ENCODE measurements at places on chromosomes 12 and 14.

DNA sequence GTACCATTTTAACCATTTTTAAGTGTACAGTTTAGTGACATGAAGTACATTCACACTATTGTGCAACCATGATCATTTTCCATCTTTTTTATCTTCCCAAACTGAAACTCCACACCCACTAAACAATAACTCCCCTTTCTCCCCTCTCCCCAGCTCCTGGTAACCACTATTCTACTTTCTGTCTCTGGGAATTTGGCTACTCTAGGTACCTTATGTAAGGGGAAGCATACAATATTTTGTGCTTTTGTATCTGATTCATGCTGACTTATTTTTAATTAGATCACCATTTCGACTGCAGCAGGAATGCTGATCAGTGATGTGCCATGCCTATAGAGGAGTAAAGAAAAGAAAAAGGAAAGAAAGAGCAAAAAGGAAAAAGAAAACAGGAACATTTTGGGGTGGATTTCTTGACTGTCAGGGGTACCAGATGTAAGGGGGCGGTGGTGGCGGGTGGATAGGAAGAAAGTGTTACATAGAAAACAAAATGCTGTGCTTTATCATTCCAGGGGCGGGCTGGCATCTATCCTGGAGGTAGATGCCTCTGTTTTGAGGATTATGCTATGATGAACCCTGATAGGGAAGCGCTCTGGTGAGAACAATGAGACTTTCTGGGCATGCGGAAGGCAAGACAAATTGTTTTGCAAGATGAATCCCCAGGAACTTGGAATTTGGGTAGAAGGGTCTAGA is 45.2 kb upstream of the CTDSP2 start:
- DNase-seq = no peak

GRCh38 chr12:38610808-38611350 is 294.3 kb downstream of the ALG10B start:
- no peak for DNase-seq

DNA sequence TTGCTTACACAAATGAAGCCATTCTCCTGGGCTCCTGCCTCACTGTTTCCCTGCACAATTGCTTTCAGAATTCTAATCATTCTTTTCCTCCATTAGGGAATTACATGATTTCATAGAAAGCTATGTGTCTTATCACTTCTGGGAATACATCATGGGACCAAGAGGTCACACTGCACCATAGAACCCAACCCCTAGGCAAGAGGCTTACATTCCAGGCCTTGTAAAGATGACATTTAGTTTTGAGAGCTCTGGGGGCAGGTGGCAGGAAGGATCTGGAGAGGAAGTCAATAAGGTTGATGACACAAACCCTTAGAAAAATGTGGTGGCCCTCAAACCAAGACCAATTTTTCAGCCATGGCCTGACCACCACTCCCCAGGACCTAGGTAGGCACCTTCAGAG is 57.1 kb downstream of the NUAK1 start:
- no peak for DNase-seq

GRCh38 chr14:91402771-91403600 is 14.6 kb downstream of the CCDC88C start:
- DNase-seq = no peak

- DNase-seq = peak; percentile 13
Observed at GRCh38 chr12:989751-990660, 1.0 kb upstream of the ERC1 start.

DNA sequence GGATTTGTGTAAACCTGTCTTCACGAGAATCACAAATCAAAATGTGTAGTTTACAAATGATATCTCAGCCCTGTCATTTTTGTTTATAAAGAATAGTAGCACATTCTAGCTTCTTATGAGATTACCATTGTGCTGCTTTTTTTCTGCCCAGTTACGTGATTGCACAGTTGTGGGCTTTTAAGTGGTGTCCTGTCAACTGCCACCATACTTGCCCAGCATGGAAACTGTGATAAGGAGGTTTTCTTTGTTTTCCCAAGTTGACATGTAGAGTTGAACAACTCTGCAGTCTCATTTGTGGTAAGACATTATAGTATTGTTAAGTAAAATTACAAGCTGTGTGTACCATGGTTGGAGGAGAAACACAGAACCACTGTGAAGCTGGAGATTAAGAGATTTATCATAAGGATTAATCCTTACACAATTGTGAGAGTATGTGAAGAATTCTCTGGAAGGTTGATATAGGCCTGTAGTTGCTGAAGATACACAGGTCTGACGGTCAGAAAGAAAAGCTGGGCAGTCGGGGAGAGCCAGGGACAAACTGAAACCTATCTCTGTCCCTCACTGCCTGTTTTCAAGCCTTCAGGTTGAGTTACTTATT is 12.2 kb downstream of the CHURC1 start:
- DNase-seq = no peak

DNA sequence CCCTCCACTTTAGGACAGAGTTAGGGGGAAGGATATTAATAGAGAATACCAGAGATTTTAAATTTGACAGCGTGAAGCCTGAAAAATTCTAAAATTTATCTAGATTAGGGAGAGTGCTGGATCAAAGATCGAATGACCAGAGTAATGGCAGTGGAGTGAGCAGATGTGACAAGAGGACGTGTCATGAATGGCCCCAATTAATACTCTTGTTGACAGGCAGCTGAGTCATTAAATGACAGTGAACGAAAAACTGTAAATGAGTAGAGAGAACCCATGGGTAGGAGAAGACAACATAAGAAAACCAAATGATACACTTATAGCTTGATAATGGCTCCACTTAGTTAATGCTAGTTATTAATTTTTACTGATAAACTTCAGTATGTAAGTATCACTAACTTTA is 73.9 kb upstream of the PLEKHA5 start:
- DNase-seq = no peak

- no peak for DNase-seq
Observed at GRCh38 chr12:90677552-90677951, 277.4 kb downstream of the CCER1 start.

- no peak for DNase-seq
Observed at GRCh38 chr14:34025325-34026017, 74.6 kb upstream of the EGLN3 start.

DNA sequence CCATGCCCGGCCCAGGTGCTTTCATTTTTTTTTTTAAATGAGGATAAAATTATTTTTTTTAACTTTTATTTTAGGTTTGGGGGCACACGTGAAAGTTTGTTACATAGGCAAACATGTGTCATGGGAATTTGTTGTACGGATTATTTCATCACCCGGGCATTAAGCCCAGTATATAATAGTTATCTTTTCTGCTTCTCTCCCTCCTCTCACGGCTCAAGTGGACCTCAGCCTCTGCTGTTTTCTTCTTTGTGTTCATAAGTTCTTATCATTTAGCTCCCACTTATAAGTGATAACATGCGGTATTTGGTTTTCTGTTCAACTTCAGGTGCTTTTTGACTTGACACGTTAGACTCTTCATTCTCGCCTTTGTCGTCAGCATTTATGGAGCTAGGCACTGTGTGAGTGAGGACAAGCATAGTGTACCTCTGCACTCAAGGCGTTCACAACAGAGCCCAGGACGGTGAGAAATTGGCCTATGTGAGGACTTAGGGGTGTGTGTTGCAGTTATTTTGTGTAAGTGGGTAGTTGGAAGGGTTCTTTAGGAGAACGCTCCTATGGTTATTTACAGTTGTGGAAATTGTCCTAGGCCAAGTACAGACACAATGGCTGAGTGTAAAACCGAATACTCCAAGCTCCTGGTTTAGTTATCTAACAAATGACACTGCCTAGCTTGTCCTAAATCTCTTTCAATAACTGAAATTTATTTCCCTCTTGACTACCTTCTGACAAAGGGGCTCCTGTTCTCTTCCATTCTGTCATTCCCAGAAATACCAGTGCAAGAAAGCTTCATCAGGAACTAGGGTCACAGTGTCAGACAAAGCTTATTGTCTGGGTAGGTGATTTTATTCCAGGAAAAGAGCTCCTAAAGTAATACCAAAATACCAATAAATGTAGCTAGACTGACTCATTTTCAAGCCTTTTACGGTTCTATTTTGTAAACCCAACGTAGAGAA is 200.5 kb upstream of the PRICKLE1 start:
- no peak for DNase-seq

GRCh38 chr12:29164477-29165393 is 15.7 kb downstream of the FAR2 start:
- DNase-seq = no peak

DNA sequence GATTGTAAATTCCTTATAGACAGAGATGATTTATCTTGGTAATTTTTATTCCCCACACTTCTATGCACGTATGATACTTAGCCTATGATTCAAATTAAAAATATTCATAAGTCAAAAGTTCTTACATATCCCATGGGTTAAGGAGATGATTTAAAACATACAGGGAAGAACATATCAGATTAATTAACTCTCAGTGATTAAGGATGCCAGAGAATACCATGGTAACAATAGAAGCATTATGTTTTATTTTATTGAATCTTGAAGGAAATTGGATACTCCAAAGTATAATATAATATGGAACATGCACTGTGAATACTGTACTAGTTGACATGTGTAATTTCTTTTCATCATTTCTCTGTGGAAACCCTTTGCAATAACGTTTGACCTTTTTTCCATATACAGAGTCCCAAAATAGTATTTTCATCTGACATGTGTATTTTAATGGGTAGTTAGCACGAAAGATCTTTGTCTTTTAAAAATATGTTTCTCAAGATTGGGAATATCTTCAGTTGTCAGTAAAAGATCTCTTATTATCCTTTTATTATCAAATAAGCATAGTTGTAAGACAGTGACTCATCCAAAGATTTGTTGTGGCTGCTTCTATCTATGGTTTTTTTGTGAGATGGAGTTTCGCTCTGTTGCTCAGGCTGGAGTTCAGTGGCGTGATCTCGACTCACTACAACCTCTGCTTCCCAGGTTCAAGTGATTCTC is 166.7 kb downstream of the RAD51B start:
- DNase-seq = no peak

GRCh38 chr12:16183541-16183940 is 93.9 kb downstream of the SLC15A5 start:
- DNase-seq = no peak

- DNase-seq = no peak
Observed at GRCh38 chr12:114876968-114877680, 193.1 kb upstream of the TBX3 start.

- no peak for DNase-seq
Observed at GRCh38 chr12:58922849-58923248, 2.5 kb upstream of the LRIG3 start.

DNA sequence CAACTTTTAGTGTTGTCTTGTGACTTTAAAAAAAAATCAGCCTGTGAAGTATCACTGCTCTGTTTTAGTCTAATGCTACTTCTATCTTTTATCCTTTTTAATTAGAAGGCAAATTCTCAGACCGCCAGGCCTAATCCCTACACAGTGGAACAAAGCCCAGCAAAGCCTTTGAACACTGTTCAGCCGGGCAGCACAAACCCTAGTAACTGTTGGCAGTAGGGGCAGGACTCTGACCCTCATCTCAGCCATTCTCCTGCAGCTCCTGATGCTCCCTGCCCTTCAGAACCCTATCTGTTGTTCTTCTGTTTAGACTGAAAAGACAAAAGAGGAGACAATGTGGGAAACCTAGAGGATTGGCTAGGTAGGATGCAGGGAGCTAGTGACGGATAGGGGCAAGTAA is 78.0 kb upstream of the OTX2 start:
- DNase-seq = no peak

GRCh38 chr12:23211384-23212320 is 586.7 kb downstream of the ETNK1 start:
- no peak for DNase-seq

DNA sequence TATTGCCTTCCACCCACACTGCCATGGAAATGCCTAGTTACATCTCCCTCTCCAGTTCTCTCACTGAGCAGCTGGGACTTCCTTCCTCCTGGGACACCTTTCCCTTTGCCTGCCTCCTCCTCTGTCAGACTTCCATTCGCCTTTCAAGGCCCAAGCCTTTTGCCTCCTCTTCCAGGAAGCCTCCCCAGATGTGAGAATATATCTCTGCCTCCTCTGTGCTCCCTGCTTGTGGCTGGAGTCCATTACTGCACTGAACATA is 3.1 kb downstream of the IFI27L2 start:
- no peak for DNase-seq

DNA sequence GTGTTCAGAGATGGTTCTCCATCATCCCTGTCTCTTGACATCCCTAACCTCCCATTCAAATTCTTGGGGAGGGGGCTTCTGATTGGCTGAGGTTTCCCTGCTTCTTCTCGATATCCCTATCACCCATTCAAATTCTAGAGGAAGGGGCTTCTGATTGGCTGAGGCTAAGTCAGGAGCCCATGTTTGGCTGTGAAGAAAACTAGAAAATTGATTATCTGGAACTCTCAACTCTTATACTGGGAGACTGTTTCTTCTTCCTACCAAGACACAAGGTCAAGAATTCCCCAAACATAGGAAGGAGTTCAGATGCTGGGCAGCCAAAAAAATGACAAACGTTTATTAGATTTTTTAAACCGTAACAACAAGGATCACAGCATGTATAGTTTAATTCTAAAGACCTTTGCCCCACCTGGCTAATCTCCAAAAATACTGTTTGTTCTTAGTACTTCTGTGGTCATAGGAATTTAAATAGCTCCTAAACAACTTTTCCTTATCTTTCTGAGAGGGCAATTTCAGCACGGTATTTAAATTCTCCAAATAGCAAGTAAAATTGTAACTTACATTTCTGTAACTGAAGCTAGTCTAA is 26.4 kb downstream of the SPIC start:
- no peak for DNase-seq

- DNase-seq = no peak
Observed at GRCh38 chr12:26266881-26267280, 71.5 kb downstream of the SSPN start.

Measured in stimulated activated CD8-positive, alpha-beta memory T cell treated with anti-CD3 and anti-CD28 coated beads, Interleukin-7, amount 100 ng/mL, for 1 hour (primary cell).